Hippocampal formation (tissue), 2 donors: ENCODE measurements at places on chromosomes 7 and 10.

DNA sequence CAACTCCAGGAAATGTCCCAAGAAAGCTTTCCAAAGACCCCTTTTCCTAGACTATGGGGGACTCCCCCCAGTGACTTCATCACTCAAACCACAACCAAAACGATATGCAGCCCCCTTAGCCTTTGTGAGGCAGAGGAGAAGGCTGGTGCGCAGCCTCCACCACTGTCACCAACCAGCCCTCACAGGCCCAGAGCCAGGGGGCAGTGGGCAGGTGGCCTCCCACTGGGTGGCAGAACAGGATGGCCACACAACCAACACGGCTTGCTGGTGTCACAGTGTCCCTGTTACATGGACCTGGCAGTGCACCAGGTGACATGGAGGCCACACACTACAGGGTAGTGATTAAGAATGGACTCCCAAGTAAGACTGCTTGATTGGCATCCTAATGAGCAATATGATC, 172.0 kb downstream of the PLXNA4 start:
- DNase-seq = no peak

GRCh38 chr10:68156373-68157185, 47.3 kb downstream of the MYPN start:
- peak; percentile 60 for DNase-seq

- no peak for DNase-seq
Observed at GRCh38 chr10:2399482-2399881, 662.2 kb upstream of the ADARB2 start.

GRCh38 chr10:24793648-24794379, 70.1 kb upstream of the ARHGAP21 start:
- DNase-seq = peak; percentile 46

GRCh38 chr10:131081376-131081775, 230.1 kb downstream of the TCERG1L start:
- no peak for DNase-seq

DNA sequence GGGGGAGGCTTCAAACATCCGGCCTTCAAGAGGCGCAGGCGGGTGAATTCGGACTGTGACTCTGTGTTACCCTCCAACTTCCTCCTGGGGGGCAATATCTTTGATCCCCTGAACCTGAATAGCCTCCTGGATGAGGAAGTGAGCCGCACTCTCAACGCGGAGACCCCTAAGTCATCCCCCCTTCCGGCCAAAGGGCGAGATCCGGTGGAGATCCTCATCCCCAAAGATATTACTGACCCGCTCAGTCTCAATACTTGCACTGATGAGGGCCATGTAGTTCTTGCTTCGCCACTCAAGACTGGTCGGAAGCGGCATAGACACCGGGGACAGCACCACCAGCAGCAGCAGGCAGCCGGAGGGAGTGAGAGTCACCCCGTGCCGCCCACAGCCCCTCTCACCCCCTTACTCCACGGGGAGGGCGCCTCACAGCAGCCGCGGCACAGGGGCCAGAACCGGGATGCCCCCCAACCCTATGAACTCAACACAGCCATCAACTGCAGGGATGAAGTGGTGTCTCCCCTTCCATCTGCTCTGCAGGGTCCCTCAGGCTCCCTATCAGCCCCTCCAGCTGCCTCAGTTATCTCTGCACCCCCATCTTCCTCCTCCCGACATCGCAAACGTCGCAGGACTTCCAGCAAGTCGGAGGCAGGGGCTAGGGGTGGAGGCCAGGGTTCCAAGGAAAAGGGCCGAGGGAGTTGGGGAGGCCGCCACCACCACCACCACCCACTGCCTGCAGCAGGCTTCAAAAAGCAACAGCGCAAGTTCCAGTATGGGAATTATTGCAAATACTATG, 1.1 kb downstream of the MEPCE start:
- DNase-seq = no peak

- no peak for DNase-seq
Observed at GRCh38 chr10:5105626-5106025, 11.4 kb downstream of the AKR1C3 start.

GRCh38 chr7:74320645-74321221, 31.5 kb downstream of the CLIP2 start:
- no peak for DNase-seq

DNA sequence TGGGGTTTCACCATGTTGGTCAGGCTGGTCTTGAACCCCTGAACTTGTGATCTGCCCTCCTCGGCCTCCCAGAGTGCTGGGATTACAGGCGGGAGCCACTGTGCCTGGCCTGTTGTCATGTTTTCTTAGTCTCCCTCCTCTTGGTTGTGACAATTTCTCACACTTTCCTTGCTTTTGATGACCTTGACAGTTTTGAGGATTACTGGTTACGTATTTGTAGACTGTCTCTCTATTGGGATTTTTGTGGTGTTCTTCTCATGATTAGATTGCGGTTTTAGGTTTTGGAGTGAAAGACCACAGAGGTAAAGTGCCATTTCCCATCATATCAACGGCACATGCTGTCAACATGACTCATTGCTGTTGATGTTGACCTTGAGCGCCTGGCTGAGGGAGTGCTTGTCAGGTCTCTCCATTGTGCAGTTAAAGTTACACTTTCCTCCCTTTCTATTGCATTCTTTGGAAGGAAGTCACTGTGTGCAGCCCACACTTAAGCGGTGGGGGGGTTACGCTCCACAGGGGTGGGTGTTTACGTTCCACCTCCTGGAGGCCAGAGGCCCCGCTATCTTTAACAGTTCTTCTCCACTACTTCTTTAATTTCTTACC, 10.8 kb downstream of the NEURL1 start:
- no peak for DNase-seq

DNA sequence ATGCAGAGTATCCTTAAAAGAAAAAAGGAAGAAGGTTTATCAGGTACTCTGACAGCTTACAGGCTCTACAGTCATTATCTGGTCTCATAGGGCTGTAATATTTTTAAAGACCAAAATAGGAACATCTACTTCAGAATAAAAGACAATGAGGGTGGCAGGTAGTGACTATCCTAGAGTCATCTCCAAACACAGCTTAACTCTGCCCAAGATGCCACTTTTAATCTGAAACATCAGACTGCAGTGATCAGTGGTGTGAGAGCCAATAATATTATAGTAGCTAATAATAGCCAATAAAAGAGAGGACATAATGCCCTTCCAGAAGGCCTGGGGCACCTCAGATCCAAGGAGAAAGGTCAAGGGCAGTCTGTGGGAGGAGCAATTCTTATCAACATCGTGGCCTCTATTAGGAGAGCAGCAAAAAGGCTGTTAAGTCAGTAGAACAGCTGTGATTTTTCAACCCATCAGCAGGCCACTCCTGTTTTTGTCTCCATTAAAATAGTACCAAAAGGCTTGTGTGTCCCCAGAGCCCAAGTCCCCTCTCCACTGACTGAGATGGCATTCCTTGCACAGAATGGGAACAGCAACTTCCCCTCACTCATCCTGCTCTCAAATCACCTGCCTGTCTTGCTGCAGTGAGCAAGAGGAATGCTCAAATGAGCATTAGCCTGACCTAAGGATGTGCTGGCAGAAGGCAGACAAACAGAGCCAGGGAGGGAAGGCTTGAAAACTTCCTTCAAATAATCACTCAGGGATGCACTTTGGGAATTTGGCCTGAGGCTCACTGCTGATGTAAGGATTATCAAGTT, 20.7 kb upstream of the SPOCK2 start:
- no peak for DNase-seq
